ENCODE measurements at places on chromosomes 2 and 18. TPM values are rescaled to one million over a fixed set of nuclear protein-coding genes. Genes with fewer than 3 reads are reported as not detected.

GULP1 gene
- 17.7 TPM for total RNA-seq

CCL20 gene
- total RNA-seq, result not detected

SCYGR4 gene
- total RNA-seq, result not detected

FEV gene
- not detected for total RNA-seq

SLC30A3 gene
- 1.3 TPM for total RNA-seq

GRCh38 chr2:149410701-149411484, 80.5 kb downstream of the LYPD6 start:
- DNase-seq, result no peak

GRCh38 chr2:64837925-64838641, 151.1 kb upstream of the SLC1A4 start:
- DNase-seq, result no peak

DNA sequence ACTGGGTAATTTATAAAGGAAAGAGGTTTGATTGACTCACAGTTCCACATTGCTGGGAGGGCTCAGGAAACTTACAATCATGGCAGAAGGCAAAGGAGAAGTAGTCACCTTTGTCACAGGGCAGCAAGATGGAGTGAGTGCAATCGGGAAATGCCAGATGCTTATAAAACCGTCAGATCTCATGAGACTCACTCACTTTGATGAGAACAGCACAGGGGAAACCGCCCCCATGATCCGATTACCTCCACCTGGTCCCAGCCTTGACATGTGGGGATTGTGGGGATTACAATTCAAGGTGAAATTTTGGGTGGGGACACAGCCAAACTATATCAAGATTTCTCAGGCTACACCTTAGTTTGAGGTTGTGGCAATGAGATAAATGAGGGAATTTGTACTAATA, 54.9 kb downstream of the AKAIN1 start:
- DNase-seq, result no peak

- no peak for DNase-seq
Measured at GRCh38 chr2:160318218-160318617, 118.1 kb upstream of the ITGB6 start.

GRCh38 chr2:121213386-121213785, 71.6 kb downstream of the TFCP2L1 start:
- DNase-seq, result no peak

GRCh38 chr2:46147626-46148368, 149.4 kb upstream of the EPAS1 start:
- no peak for DNase-seq

Measured in glutamatergic neuron (in vitro differentiated cells).